ENCODE measurements at places on chromosomes 1 and 21.

DNA sequence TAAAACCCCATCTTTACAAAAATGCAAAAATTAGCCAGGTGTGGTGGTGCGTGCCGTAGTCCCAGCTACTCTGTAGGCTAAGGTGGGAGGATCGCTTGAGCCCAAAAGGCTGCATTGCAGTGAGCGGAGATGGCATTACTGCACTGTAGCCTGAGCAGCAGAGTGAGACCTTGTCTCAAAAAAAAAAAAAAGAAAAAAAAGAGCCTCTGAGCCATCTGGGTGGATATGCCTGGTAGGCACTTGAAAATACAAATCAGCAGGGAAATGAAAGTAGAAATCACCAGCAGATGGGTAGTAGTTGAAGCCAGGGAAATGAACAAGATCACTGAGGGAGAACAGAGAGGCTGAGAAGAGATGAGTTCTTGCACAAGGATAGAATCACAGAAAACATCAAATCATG is 131.0 kb upstream of the HMCN1 start:
- no peaks in the 10 kb centered on the region for H3K27me3 ChIP-seq
- peaks cover 3% of the 10 kb centered on the region for H3K4me1 ChIP-seq
- no peak overlapping the region for H3K4me3 ChIP-seq
- no peaks in the 10 kb centered on the region for H3K36me3 ChIP-seq

DNA sequence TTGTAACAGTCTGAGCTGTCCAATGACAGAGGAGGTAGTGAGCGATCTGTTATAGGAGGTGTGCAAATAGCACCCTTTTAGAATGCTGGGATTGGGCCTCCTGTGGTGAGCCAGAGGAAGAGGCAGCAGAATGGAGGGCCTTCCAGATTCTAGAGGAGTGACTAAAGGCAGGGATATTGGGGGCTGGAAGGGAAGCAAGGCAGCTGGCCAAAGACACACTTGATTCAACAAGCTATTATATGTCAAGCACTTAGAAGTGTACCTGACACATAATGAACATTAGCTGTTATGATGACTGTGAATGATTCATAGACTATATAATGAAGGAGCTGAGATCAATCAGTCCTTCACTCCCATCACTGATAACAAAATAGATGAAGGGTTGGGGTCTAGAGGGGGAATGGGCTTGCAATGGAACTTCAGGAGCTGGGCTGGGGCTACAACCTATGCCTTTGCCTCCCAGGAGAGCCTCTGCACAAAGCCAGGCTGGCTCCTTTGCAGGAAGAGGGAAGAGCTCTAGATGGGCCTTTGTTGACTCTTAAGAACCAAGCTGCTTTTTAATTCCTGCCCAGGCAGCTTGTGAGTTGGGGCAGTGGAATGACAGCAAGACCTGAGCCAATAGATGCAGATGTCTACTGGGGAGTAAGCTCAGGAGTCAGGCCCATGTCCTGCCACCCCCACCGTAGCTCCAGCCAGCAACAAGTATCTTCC is 2.3 kb upstream of the MKNK1 start:
- H3K4me1 ChIP-seq, result peaks cover 35% of the 10 kb centered on the region
- H3K27me3 ChIP-seq, result no peaks in the 10 kb centered on the region
- peaks cover 13% of the 10 kb centered on the region for H3K36me3 ChIP-seq
- no peak overlapping the region for H3K4me3 ChIP-seq
- no peak for DNase-seq

- H3K36me3 ChIP-seq, result no peaks in the 10 kb centered on the region
- H3K27me3 ChIP-seq, result no peaks in the 10 kb centered on the region
- peaks cover 2% of the 10 kb centered on the region for H3K4me1 ChIP-seq
- H3K4me3 ChIP-seq, result no peak overlapping the region
- DNase-seq, result no peak
Observed at GRCh38 chr1:232837087-232837486, 31.9 kb downstream of the MAP10 start.

DNA sequence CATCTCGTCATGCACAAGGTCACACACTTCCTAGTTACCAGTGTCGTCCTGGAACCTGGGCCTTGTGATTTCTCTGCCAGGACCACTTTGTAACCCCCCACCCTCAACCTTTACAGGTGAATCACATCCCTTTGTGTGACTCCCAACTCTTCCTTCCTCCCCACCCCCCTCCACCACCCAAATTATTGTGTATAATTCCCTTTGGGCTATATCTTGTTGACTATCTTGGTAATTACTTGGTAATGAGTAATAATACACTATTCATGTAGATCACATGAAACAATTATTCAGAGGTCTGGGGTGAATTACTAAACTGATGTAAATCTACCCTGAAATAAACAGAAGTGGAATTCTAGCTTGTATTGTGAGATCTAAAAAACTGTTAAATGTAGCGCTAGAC is 1.7 kb downstream of the KCNK1 start:
- no peak overlapping the region for H3K27ac ChIP-seq
- H3K4me3 ChIP-seq, result no peak overlapping the region
- H3K4me1 ChIP-seq, result no peaks in the 10 kb centered on the region
- peaks cover 60% of the 10 kb centered on the region for H3K27me3 ChIP-seq

- no peak overlapping the region for H3K4me3 ChIP-seq
- peaks cover 5% of the 10 kb centered on the region for H3K4me1 ChIP-seq
- H3K36me3 ChIP-seq, result peaks cover 2% of the 10 kb centered on the region
- no peak for DNase-seq
Observed at GRCh38 chr21:37537391-37537996, 170.9 kb downstream of the DYRK1A start.

- peaks cover 93% of the 10 kb centered on the region for H3K4me1 ChIP-seq
- no peaks in the 10 kb centered on the region for H3K27me3 ChIP-seq
- DNase-seq, result no peak
Observed at GRCh38 chr1:206895837-206896242, 1.4 kb upstream of the IL24 start.

DNA sequence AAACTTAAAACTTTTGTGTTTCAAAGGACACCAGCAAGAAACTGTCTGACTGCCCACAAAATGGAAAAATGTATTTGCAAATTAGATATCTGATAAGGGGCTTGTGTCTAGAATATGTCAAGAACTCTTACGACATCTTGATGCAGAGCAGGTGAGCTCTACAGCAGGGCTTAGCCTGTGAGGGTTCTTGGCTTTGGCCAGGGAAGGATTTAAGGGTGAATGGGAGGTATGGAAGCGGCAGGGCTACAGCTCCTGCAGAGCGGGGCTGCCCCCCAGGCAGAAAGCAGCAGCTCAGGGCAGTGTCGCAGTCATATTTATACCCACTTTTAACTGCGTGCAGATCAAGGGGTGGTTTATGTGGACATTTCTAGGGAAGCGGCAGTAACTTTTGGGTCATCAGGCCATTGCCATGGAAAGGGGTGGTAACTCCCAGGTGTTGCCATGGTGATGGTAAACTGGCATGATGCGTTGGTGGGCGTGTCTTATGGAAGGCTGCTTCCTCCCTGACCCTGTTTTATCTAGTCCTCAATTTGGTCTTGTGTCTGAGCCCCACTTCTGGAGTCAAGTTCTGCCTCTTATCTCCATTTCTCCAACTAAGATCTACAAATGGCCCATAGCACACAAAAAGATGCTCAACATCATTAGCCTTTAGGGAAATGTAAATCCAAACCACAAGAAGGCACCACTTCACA is 23.2 kb downstream of the MORN1 start:
- H3K36me3 ChIP-seq, result no peaks in the 10 kb centered on the region
- H3K27ac ChIP-seq, result no peak overlapping the region
- H3K4me1 ChIP-seq, result no peaks in the 10 kb centered on the region
- H3K4me3 ChIP-seq, result no peak overlapping the region
- no peak for DNase-seq

- peaks cover 46% of the 10 kb centered on the region for H3K4me1 ChIP-seq
- H3K4me3 ChIP-seq, result peak overlapping the region; percentile 44
- H3K27me3 ChIP-seq, result no peaks in the 10 kb centered on the region
- H3K27ac ChIP-seq, result peak overlapping the region; percentile 92
- peak; percentile 74 for DNase-seq
- peaks cover 10% of the 10 kb centered on the region for H3K36me3 ChIP-seq
Observed at GRCh38 chr1:58755468-58755872, 28.4 kb downstream of the JUN start.

DNA sequence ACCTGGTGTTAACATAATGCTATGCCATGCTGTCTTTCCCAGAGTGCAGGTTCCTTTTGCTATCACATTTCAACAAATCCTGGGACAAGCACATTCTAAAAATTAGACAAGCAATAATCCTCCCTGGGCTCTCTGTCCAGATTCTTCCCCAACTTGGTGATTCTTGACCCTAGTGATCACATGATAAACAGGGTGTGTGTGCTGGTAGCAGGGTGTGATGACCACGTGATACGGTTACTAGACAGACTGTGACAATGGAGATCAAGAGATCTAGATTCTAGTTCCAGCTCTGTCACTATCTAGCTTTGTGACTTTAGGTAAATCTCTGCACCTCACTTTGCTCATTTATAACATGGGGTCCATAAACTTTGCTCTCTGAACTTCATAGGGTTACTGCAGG is 61.9 kb upstream of the HSD17B7 start:
- H3K27ac ChIP-seq, result no peak overlapping the region
- no peak for DNase-seq
- H3K27me3 ChIP-seq, result no peaks in the 10 kb centered on the region
- no peak overlapping the region for H3K4me3 ChIP-seq

GRCh38 chr1:221139991-221140390 is 260.7 kb downstream of the HLX start:
- DNase-seq, result no peak
- no peak overlapping the region for H3K4me3 ChIP-seq
- H3K27me3 ChIP-seq, result peaks cover 5% of the 10 kb centered on the region
- peaks cover 2% of the 10 kb centered on the region for H3K36me3 ChIP-seq

GRCh38 chr1:92504291-92505014 is 17.7 kb upstream of the GFI1 start:
- H3K4me3 ChIP-seq, result no peak overlapping the region
- DNase-seq, result no peak
- no peaks in the 10 kb centered on the region for H3K27me3 ChIP-seq
- peaks cover 14% of the 10 kb centered on the region for H3K36me3 ChIP-seq

DNA sequence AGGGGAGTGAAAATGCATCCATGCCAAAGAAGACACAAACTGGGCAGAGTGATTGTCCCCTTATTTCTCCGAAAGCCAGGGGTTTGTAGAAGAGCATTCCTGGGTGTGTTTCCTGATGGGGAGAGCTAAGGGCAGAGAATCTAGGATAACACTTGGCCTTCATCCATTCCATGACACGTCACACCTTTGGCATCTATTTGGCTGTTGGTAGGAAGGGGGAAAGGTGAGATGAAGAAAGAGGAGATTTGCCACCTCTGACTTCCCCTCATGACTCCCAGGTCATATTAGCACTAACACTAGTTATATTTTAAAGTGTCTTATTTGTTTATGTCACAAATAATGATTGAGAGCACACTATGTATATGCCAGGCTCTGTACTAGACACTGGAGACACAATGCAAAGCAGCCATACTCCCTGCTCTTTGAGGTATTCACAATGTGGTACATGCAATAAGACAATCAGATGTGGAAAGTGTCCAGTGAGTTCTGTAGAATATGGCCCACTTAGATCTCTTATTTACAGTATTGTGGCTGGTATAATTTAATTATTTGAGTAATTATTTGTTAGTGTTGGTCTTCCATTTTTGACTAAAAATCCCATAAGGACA is 54.5 kb upstream of the GADD45A start:
- H3K4me1 ChIP-seq, result peaks cover 7% of the 10 kb centered on the region
- H3K36me3 ChIP-seq, result no peaks in the 10 kb centered on the region
- DNase-seq, result no peak
- peaks cover 2% of the 10 kb centered on the region for H3K27me3 ChIP-seq
- H3K27ac ChIP-seq, result no peak overlapping the region

DNA sequence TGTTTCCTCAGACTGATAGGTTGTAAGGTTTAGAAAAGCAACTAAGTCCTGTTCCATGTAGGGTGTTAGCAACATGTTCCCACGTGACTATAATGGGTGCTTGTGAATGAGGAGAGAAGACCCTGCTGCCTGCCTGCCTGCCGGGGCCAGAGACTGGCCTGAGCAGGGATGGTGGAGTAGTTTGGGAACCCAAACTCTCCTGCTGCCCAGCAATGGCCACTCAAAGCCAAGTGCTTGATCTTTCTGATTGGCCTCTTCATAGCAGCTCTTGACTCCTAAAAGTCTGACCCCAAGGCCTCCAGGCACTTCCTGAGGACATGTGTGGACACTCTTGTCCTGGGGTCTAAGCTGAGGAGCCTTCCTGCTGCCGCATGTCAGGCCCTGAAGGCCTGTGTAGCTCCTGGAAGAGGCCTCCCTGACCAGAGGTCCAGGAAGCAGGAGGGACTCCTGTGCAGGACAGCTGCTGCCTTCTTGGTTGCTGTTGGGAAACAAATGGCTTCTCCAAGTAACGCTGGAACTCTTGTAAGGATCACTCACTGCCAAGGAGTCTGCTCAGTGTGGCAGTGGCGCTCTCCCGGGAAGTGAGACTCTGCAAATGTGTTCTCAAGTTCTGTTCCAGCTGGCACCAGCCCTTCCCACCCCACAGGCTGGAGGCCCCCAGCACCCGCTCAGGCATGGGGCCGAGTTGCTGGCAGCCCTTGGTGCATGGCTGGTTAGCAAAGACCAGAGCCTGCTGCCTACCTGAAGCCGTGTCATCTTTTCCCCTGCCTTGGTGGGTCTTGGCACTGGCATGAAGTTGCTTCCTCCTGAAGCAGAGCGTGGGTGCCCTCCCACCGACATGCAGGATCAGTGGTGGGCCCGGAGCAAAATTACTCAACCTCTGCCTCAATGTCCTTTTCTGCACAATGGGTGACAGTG is 35.5 kb downstream of the MAN1C1 start:
- DNase-seq, result no peak
- H3K27ac ChIP-seq, result no peak overlapping the region
- H3K27me3 ChIP-seq, result peaks cover 7% of the 10 kb centered on the region
- no peak overlapping the region for H3K4me3 ChIP-seq
- H3K36me3 ChIP-seq, result no peaks in the 10 kb centered on the region

- peaks cover 4% of the 10 kb centered on the region for H3K36me3 ChIP-seq
- DNase-seq, result no peak
- peaks cover 2% of the 10 kb centered on the region for H3K4me1 ChIP-seq
- H3K4me3 ChIP-seq, result no peak overlapping the region
Observed at GRCh38 chr21:32474179-32475059, 61.9 kb downstream of the EVA1C start.

DNA sequence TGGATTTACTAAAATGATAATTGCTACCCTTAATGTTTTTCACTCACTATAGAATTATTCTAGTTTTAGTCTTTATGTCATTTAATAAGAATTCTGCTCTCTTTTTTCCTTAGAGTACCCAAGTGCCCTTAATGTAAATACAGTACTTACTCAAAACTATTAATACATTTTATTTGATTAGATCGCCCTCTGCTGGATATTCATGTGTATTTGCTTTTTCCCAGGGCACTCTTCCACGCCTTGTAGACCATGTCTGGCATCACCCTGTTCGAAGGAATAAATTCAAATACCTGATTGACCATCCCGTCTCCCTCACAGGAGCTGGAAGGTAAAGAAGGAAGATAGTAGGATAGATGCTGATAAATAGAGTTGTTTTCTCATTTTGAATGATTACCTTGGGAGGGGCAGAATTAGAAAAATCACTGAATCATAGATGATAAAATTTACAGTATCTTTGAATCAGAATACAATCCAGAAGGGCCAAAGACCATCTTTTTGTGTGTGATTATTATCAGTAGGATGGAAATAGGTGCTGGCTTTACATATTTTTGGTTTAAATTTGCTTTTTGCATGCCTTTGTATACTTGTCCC is 4.1 kb downstream of the AXDND1 start:
- H3K4me1 ChIP-seq, result peaks cover 11% of the 10 kb centered on the region
- H3K36me3 ChIP-seq, result no peaks in the 10 kb centered on the region
- H3K27ac ChIP-seq, result no peak overlapping the region
- peaks cover 2% of the 10 kb centered on the region for H3K27me3 ChIP-seq

GRCh38 chr1:51833700-51834099 is 44.8 kb downstream of the NRDC start:
- DNase-seq, result no peak
- H3K27ac ChIP-seq, result no peak overlapping the region
- H3K27me3 ChIP-seq, result no peaks in the 10 kb centered on the region
- no peaks in the 10 kb centered on the region for H3K4me1 ChIP-seq
- H3K36me3 ChIP-seq, result peaks cover 29% of the 10 kb centered on the region
- no peak overlapping the region for H3K4me3 ChIP-seq
